ENCODE measurements at places on chromosomes 7 and 10. TPM values are rescaled to one million over a fixed set of nuclear protein-coding genes. Genes with fewer than 3 reads are reported as not detected.
A peak's percentile ranks its signal among the peaks of the same experiment; 100 is the strongest.

The HGF gene
- total RNA-seq, result 0.15 TPM

The ENO4 gene
- 0.26 TPM for total RNA-seq

The HOXA10 gene
- total RNA-seq, result not detected

The HMX3 gene
- 0.20 TPM for total RNA-seq

DNA sequence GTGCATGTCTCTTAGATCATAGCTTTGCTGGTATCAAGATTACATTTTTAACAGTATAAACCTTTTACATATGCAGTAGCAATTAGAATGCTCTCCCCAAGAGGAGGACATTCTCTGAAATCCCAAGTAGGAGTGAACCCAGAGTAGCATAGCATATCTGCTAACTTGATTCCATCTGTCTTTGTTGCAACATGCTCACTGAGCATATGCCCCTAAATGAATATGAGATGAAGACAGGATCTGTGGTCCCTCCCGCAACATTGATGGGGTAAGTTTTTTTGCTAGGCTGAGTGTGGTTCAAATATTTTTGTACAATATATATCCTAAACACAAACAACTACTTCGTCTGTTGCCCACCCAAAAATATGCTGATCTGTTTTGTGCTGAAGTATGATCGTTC is 534.2 kb upstream of the C7orf33 start:
- no peak for DNase-seq

- DNase-seq, result no peak
Observed at GRCh38 chr7:112495156-112495788, 14.5 kb downstream of the LSMEM1 start.

DNA sequence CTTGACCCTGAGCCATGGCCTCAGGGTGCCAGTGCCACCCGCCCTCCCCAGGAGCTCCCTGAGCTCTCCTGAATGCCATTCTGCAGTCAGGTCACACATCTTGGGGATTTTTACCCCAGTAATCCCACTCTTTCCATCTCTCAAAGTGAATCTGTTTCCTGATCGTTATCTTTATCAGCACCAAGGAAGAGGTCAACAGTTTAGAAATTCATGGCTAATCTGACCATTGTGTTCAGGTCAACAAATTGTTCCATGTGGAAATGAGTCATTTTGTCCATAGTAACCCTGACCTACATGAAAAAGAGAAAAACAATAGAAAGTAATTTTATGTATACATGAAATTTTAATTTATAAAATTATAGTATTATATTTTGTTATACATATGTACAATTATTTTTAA is 28.8 kb upstream of the ZNF488 start:
- DNase-seq, result no peak

DNA sequence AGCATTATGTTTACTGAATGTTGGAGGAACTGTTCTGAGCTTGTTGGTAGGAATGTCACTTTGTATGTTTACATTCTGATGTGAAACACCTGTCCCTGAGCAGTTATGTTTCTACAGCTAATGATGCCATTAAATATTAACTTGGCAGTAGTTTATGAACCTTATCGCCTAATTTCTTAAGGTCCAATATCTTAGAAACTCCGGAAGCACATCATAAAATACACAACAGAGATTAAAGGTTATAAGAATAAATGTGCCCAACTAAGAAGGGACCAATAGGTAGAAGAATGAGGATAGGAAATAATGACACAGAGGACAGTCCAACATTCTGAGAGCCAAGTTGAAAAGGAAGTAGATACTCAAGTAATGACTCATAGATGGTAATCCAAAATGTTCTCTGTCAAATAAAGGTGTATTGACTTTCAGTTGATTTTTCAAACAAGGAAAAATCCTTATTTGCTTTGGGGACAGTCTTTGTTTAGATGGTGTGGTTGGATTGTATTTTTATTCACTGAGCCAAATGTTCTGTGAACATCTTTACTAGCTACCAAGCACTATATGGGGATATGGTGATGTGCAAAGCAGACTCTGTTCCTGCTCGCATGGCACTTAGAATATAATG is 31.9 kb downstream of the LCOR start:
- DNase-seq, result no peak

GRCh38 chr7:22667562-22668239 is 59.3 kb upstream of the IL6 start:
- DNase-seq, result peak; percentile 77

GRCh38 chr7:43108255-43109011 is 4.0 kb upstream of the HECW1 start:
- DNase-seq, result peak; percentile 88

DNA sequence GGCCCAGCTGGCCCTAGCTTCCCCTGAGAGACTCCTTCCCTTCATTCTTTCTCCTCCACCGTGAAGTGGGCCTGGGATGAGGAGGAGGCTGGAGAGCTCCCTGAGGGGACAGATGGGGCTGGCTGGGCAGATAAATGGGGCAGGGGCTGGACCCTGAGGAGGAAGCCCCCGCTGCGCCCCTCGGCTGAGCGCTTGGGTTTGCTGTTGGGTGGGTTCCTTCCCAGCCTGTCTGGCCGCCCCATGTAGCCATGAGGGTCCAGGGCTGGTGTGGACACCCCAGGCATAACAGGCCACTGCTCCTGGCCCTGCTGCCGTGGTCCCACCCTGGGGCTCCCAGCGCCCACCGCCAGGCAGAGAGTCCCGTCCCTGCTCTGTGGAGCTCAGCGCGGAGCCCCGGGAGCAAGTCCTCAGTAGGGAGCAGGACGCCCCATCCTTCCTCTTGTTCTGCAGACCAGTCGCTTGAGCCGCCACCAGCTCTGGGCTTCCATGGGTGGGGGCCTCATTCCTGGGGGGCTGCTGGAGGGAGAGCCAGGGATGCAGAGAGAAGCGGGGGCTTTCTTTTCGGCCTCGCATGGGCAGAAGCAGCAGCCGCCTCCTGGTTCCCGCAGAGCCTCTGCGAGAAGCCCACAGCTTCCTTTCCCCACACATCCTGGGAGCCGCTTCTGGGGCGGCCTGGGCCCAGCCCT is 266.4 kb upstream of the TCERG1L start:
- DNase-seq, result no peak

DNA sequence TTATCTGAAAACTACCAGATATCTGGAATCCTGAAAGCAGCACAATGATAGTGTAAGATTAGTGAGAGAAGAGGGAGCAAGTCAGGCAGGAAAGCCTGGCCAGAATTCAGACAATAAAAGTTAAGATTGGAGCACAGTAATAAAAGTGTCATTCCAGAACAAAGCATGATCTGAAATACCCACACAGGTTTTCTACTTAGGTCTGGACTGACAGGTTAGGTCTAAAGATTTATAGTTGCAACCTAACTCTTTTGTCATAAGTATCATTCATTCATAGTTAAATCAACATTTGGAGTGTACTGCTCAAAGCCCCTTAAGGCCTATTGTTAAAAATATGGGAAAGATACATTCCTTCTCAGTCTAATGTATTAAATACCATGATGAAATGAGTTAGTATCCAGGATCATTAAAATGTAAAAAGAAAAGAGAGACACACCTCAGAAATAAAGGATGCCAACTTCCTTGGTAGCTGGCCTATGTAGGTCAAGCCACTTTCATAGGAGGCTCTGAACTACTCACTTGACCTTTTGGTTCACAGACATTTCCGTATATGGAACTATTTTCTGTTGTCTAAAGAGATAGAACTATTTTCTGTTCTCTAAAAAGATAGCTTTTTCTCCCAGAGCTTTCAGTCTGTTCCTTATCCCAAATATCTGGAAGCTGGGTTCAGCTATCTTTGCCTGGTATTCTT is 105.2 kb downstream of the FAS start:
- DNase-seq, result no peak

- no peak for DNase-seq
Observed at GRCh38 chr10:127922675-127923366, 15.9 kb downstream of the PTPRE start.

The SPDYE9 gene
- total RNA-seq, result not detected

- DNase-seq, result peak; percentile 68
Observed at GRCh38 chr10:79608505-79609375, 2.0 kb upstream of the SFTPA1 start.

- DNase-seq, result no peak
Observed at GRCh38 chr10:59517341-59517899, 155.1 kb upstream of the FAM13C start.

DNA sequence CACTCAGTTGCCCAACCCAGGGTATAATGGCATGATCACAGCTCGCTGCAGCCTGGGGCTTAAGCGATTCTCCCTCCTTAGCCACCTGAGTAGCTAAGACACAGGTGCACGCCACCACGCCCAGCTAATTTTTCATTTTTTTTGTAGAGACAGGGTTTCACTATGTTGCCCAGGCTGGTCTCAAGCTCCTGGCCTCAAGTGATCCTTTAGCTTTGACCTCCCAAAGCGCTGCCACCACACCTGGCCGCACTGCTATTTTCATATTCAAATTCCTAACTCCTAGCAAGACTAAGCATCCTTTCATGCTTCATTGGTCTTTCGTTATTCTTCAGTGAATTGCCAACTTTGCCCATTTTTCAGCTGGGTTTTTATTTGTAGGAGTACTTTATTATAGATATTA is 30.4 kb upstream of the DAGLB start:
- DNase-seq, result no peak

Measured in H9 (cell line).